Kidney tubule cell (primary cell): ENCODE measurements at places on chromosomes 7 and 10.

DNA sequence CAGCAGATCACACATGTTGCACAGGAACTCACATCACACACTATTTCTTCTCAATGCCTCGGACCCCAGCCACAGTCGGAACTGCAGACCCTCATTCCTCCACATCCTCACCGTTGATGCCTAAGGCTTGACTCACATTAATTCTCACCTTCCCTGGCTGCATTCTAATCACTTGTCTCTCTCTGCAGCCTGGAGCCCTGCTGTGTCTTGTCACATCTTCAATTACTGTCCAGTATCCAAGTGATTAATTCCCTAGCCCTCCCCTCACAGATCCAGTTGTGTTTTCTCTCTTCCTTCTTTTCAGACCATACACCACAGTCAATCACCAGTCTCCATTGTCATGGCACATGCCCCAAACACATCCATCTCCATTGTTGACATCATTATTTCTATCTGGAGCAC lies 592.4 kb upstream of the IGFBP3 start:
- no peak for DNase-seq

- DNase-seq, result no peak
Observed at GRCh38 chr7:50268990-50269389, 35.5 kb upstream of the IKZF1 start.

DNA sequence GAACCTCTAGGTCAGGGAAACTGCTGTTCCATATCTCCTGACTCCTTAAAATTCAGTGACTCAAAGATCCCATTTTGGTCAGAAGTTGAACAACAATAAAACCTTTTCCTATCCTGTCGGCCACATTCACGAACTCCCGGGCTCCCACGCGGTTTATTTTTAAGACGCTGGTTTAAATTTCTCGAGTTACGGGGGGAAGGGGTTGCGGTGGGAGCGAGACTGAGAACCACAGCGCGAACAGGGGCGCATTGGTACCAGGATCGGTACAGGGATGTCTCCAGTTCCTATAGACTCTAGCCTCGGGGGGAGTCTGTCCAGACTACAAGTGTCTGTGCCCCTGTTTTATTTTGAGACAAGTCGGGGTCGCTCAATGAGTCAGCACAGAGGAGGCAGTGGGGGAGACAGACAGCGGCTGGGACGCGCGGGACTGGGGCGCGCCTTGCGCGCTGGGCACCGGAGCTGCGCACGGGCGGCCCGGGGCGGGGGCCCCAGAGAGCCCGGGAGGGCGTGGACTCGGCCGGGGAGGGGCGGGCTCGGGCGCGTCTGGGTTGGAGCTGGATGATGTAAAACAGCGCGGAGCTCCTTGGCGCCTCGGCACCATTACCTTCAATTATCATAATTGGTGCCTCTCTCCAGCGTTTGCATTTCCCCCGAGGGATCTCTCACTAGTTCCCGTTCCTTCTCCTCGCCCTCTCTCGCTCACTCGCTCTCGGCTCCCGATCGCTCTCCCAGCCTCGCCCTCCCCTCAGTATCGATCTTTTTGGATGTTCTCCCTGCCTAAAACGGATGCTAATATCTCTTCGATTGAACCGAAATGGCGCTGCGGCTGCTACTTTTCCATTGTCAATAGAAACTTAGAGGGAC lies 8.7 kb upstream of the BAMBI start:
- DNase-seq, result peak; percentile 50

DNA sequence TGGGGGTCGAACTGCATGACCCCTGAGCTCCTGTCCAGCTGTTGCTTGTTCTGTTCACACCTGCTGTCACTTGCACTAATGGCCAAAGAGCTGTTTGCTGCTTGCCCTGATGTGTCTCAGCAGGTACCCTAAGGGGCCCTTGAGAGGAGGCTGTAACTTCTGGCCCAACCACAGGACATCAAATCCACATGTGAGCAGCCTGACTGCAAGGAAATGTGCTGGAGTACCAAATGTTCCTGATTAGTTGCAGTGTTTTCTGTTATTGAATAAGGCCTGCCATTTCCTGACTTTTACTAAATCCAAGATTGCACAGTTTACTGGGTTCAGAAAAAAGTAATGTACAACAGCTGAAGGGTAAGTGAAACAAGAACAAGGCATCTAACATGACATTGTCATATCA lies 91.7 kb upstream of the IL6 start:
- DNase-seq, result no peak

GRCh38 chr7:106367664-106368063 lies 82.9 kb upstream of the NAMPT start:
- no peak for DNase-seq

- no peak for DNase-seq
Observed at GRCh38 chr7:13312307-13312706, 624.9 kb downstream of the ARL4A start.

DNA sequence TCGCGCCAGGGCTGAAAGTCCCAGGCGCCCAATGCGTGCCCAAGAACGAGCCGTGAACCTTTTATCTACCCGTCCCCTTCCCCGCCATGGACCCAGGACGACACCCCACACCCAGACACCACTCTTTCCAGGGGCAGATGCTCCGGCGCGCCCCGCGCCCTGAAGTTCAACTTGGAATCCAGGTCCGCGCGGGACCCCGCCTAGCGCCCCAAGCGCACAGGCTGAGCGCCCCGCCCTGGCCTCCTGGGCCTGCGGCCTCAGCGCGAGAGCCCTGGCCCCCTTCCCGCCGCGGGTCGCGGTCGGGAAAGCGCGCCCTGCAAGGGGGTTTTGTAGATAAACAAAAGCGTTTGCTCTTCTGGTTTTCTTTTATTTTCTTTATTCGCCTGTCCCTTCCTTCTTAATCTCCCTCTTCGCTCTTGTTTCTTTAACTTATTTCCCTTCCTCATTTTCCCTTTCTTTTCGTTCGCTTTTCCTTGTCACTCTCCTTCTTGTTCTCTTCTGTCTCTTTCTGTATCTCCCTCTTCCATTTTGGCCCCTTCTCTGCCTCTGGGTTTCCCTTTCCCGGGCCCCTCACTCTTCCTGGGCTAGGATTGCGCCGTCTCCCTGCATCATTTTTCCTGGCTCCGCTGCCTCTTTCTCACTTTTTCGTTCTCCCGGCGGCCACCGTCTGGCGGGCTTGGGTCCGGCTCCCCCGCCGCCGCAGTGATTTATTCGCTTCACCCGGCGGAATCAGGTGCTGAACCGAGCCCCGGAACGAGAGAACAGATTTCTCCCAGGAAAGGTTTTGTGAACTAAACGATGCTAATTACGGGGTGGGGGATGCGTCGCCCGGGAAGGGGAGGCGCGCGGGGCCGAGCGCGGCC lies 15.3 kb upstream of the PAX2 start:
- peak; percentile 36 for DNase-seq

DNA sequence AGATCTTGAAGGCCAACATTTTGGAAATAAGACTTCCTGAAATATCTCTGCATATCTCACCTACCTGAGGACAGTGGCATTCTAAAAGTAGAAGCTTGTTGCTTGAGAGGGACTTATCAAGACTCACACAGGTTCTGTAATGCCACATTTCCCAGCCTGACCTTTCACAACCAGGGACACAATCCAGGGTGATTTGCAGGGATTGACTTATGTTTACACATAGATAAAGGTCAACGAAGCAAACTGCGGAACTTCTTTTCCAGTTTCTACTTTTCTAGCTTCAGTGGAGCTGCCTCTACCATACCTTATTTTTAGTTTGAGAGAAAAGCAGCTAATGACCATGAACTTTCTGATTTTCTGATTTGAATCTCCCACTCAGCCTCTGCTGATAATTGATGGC lies 148.7 kb downstream of the SLC16A9 start:
- DNase-seq, result no peak

- no peak for DNase-seq
Observed at GRCh38 chr10:82212753-82213152, 337.8 kb downstream of the NRG3 start.
